Stimulated activated CD8-positive, alpha-beta memory T cell treated with anti-CD3 and anti-CD28 coated beads, Interleukin-4, amount 100 ng/mL, for 4 hours (primary cell): ENCODE measurements at places on chromosomes 11 and 22.

- DNase-seq, result no peak
These were observed 54.4 kb upstream of the DRD2 start for GRCh38 chr11:113529606-113530005.

- no peak for DNase-seq
These were observed 47.3 kb downstream of the TENM4 start for GRCh38 chr11:79393362-79394043.

DNA sequence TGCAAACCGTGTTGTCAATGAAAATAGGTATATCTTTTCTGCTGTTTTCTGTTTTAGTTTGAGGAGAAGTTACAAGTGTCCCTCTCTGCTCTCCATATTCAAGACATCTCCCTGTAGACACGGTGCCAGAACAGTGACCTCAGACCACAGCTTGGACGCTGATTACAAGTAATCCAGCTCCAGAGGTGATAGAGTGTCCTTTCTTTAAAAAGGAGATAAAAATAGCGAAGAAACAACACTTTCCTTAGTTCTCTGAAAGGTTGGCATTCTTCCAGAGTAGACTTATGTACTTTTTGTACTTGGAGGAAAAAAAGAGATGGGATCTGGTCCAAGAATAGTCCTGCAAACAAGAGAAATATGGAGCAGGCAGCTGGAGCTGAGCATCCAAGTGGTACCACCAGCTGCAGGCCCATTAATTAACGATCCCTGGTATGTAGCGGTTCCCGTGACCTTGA is 43.0 kb upstream of the WT1 start:
- no peak for DNase-seq

GRCh38 chr22:46538814-46539160 is 1.4 kb upstream of the CELSR1 start:
- no peak for DNase-seq

DNA sequence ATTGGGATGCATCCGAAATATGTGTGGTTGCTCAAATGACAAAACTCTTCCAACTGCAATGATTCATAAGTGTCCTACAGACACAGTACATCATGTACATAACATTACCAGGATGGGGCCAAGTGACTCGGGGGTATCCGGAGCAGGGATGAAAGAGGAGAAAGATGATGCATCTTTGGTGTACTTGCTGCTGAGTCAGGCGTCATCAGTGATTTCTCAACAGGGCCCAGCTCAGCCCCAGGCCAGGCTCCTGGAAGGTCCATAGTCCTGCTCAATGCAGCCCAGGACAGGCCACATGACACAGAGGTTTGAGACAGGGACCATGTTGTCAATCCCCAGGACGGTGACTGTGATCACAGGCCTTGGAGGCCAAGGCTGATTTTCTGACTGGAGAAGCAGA is 59.3 kb downstream of the GGTLC2 start:
- DNase-seq, result no peak

DNA sequence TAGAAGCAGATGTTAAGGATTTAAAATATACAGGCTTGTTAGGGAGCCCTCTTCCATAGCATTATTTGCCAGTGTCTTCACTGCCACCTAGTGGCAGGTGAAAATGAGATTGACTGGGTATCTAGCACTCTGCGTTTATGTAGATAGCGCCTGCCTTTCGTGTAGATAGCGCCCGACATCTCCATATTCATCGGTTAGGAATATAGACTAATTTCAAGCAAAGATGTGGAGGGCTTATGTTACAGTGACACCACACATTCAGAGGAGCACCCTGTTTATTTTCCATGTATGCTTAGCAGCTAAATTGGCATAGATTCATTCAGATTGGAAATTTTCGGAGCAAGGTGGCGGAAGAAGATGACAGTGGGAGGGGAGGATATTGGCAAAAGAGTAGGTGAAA is 72.0 kb downstream of the SLC5A12 start:
- DNase-seq, result no peak

DNA sequence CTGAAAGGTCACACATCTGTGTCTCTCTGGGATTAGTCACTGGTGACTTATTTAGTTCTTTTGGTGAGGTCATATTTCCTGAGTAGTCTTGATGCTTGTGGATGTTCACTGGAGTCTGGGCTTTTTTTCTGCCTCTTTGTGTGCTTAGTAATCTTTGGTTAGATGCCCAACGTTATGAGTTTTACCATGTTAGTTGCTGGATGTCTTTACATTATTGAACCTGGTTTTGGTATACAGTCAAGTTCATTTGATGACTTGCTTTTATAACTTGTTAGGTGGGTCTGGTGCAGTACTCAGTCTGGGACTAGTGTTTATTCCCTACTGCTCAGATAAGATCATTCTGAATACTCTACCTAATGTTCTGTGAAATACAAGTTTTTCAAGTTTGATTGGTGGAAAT is 26.2 kb upstream of the SLC37A2 start:
- no peak for DNase-seq

- no peak for DNase-seq
These were observed 671 bp upstream of the PICALM start for GRCh38 chr11:86069408-86070101.

GRCh38 chr11:12074529-12075195 is 35.7 kb upstream of the MICAL2 start:
- DNase-seq, result no peak

- DNase-seq, result no peak
These were observed 154.6 kb downstream of the MAML2 start for GRCh38 chr11:96188243-96189006.

- DNase-seq, result no peak
These were observed 61.8 kb downstream of the CYTH4 start for GRCh38 chr22:37343863-37344734.

GRCh38 chr22:30226192-30226832 is 20.2 kb downstream of the LIF start:
- DNase-seq, result no peak

DNA sequence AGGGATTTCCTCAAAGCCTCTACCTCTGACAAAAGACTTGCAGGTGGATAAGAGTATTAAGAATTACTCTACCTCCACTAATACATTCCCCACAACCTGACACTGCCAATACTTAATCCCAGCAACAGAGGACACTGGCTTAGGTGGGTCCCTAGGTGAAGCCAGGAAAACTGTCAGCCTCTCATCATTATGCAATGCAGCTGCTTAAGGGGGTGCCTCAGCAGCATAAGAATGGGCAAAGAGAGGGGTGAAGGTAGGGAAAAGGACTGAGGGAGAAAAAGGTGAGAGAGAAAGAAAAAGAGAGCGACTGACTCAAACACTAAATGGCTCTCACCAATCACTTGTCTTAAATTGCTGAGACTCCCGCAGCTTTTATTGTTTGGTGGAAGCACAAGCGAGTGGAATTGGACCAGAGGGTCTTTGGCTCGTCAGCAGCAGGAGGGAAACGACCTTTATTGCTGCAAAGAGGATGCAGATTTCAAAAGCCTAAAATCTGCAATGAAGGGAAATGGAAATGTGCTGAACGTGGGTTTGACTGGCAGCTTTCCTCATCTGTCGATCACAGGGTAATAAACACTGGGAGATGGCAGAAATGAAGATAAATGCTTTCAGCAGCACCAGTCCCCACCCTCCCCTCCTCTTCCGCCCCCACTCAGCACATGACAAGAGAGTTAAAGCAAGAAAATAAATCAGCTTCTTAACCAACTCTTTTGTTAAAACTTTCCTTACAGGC is 64.9 kb upstream of the CHRM4 start:
- no peak for DNase-seq

DNA sequence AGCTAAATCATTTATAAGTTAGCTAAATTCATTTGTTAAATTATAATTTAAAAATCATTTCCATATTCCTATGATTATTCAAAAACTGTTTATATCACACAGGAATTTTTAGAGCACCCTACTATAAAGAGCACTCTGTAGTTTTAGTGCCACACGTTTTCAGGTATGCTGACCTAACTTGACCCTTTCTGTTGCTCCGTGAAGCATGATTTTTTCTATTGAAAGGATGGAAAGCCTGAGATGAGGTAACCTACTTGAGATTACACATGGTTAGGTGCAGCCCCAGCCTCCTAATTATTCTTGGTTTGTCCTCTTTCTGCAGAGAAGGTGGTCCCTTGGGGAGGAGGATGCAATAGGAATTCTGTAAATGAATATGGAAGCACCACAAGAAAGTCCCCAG is 72.6 kb downstream of the PPFIBP2 start:
- DNase-seq, result no peak

GRCh38 chr11:21630934-21631478 is 561.9 kb upstream of the ANO5 start:
- no peak for DNase-seq

DNA sequence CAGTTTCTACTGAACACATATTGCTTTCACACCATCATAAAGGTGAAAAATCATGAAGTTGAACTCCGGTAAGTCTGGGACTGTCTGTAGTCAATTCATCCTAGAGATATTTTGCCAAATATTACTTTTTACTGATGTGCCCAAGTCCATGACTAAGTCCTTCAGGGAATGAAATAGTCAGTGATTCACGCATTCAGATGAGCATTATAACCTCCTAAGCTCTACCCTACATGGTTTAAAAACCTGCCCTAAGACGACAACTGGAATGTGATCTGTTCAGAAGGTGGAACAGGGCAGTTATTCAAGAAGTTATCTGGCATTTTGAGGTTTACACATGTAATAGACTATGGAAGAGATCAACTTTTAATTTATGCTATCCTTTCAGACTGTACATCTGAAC is 125.6 kb downstream of the TRPC6 start:
- no peak for DNase-seq

- DNase-seq, result no peak
These were observed 967 bp upstream of the LZTR1 start for GRCh38 chr22:20980938-20981722.

GRCh38 chr11:66718320-66718971 is 10.6 kb downstream of the SPTBN2 start:
- DNase-seq, result no peak

GRCh38 chr22:19483481-19484244 is 3.9 kb downstream of the CDC45 start:
- no peak for DNase-seq

- DNase-seq, result peak; percentile 2
These were observed 139.5 kb downstream of the COMMD9 start for GRCh38 chr11:36149538-36150242.

- DNase-seq, result peak; percentile 10
These were observed 37.7 kb upstream of the GNB1L start for GRCh38 chr22:19892257-19892879.

DNA sequence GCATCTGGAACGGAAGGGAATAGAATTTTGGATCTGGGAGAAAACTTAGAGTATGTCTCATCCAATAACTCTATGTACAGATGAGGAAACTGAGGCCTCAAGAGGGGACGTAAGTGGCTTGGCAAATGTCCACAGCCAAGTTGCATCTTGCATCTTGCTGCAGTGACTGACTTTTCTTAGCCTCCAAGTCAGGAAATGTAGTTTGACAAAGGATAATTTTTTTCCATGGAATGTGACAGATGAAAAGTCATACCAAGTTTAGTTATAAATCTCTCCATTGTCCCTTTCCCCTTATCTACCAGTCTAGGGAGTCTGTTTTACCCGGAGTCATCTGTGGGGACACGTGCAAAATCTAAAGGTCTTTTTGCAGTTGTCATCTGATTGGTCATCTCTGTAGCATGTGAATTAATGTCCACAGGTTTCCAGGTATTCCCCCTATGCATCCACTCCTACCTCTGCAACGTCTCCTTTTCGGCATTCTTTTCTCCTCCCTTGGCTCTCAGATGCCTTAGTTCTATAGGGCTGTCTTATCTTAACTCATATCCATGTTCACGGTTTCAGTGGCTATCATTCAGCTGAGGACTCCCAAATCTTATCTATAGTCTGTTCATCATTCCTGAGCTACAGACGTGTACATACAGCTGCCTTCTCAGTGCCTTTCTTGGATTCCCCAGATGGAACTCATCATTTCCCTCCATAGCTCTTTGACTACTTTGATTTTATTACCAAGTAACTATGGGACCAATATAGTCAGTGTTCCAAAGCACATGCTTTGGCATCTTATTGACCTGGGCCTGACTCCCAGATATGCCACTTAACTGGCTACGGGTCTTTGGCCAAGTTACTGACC is 139.5 kb upstream of the TIMP3 start:
- no peak for DNase-seq

DNA sequence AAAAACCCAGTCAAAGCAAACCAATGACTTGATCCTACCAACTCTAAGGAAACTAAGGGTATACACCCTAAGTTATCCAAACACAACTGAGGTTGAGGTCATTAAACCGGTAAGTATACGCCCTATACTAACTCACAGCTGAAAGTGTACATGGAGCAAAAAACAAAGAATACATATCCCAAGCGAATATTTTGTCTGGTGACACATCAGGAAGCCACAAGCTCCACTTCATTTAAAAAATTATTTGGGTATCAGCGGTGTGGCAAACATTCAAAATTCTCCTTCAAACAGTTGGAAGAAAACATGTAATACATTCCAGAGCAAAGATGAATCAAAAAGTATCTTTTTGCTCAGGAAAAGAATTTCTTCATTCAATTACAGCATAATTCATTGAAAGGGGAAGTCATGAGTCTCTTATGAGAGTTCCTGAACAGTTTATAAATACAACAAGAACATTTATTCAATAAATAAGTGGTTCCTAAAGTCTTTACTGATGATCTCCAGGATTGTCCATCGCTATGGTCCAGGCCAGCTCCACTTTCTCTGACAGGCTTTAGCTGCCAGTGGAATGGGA is 4.5 kb upstream of the JAML start:
- no peak for DNase-seq

GRCh38 chr11:104433751-104434150 is 269.8 kb upstream of the PDGFD start:
- no peak for DNase-seq

DNA sequence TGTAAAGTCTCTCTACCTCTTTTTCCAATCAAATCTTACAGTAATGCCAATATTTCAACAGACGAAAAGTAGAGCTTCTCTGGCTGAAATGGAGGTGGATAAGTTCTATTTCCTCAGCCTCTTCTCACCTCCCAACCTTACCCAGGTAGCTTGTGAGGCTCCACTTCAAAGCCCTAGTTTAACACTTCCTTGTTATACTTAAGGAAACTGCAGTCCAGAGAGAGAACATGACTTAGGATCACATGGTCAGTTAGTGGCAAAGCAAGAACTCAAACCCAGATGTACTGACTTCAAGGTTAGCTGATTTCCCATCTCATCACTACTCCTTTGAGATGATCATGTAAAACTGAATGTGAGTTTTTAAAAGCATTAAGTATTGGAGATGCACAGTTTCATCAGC is 32.5 kb downstream of the PAK1 start:
- no peak for DNase-seq

DNA sequence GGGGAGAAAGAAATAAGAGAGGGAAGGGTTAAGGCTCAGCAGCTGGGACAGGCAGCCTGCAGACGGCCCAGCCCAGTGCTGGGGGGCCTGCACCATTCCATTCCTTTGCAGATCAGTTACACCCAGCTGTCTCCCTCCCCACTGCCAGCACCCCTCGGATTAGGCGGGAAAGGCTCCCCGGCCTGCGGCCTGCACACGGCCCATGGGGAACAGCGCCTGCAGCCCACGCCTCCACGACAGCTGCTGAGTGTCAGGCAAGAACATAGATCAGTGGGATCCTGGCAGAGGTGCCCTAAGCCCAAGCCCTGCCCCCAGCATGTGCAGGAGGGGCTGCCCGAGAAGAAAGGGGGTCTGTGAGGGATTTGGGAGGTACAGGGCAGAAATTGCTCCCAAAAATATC is 65.8 kb upstream of the MYOD1 start:
- no peak for DNase-seq

GRCh38 chr11:72358466-72359405 is 75.6 kb downstream of the CLPB start:
- DNase-seq, result no peak
